NCI-H1930 (cell line): ENCODE measurements at places on chromosomes 4 and X.

- DNase-seq, result no peak
These were observed 18.8 kb downstream of the SRD5A3 start for GRCh38 chr4:55364691-55365344.

DNA sequence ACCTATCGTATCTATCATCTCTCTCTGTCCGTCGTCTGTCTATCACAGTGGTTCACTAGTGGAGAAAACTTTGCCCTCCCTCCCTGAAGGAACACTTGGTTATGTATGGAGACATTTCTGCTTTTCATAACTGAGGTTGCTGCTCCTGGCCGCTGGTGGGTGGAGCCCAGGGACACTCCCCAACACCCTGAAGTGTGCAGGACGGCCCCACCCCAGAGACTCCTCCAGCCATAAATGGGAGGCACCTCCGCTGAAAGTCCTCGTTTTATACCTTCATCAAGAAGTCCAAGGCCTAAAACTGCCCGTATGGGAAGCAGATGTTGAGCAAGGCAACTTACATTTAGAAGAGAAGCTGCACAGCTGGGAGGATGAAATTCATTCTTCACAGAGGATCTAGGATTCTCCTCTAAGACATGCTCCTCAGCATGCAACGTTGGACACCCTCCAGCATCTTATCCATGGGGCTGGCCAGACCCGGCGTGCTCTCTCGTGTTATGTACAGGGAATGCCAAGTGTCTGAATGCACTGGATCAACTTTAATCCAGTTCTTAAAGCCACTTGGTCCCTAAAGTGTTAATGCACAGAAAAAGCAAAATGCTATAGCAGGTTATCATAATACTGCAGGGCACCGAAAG lies 43.5 kb downstream of the PRKX start:
- DNase-seq, result no peak

DNA sequence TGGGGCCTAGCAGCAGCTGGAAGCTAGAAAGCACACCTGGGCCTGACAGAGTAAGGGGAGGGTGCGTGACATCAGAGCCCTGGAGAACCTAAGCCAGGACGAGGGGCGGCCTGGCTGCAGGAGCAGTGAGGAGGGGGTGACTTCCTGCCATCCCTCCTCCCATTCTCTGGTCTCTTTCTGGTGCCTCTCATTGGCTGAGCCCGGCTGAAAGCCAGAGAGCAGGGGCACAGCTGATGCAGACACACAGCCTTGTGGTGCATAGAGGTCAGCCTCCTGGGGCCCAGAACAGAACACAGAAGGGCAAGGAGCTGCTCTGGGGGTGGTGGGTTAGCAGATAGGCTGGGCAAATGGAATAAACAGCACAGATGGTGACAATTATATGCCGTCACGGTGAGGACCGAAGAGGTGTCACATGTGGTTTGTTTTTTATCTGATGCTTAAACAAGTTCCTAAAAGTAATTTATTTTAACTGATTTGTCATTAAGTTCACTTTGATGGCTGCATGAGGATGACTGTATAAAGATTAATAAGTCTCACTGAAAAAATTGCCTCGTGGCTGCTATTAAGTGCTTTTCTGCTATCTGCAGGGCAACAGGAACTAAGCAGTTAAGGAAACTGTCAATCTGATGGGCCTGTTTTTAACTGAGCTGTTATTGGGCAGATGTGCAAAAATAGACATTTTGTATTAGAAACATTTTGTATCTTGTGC lies 102.0 kb downstream of the FNIP2 start:
- DNase-seq, result no peak

- DNase-seq, result no peak
These were observed 13.4 kb upstream of the STK32B start for GRCh38 chr4:5037553-5038551.

- no peak for DNase-seq
These were observed 60.9 kb downstream of the ANAPC4 start for GRCh38 chr4:25437926-25438325.

DNA sequence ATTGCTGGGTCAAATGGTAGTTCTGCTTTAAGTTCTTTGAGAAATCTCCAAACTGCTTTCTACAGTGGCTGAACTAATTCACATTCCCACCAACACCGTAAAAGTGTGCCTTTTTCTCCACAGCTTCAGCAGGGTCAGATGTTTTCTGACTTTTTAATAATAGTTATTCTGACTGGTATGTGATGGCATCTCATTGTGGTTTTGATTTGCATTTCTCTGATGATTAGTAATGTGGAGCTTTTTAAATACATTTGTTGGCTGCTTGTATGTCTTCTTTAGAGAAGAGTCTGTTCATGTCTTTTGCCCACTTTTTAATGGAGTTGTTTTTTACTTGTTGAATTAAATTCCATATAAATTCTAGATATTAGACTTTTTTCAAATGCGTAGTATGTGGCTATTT lies 257.5 kb upstream of the ANKRD50 start:
- no peak for DNase-seq

DNA sequence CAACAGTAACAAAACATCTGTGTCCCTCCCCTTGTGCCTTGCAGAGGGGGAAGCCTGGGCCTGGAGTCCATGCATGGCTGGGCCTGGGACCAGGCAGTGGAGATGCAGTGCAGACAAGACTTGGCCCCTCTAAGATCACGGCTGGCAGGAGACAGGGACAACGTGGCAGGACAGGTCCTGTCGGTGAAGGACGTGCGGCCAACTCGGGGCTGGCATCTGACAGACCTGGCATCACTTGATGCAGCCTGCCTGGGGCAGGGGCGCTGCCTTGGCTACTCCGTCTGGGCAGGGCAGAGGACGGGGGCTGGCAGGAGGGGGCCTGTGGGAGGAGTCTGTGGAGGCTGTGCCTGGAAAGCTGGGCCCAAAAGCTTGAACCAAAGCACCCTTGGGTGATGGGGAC lies 112.1 kb downstream of the CPZ start:
- no peak for DNase-seq

GRCh38 chr4:71241501-71242288 lies 97.1 kb upstream of the SLC4A4 start:
- DNase-seq, result no peak

- no peak for DNase-seq
These were observed 60.1 kb downstream of the GRIA2 start for GRCh38 chr4:157280673-157281072.

DNA sequence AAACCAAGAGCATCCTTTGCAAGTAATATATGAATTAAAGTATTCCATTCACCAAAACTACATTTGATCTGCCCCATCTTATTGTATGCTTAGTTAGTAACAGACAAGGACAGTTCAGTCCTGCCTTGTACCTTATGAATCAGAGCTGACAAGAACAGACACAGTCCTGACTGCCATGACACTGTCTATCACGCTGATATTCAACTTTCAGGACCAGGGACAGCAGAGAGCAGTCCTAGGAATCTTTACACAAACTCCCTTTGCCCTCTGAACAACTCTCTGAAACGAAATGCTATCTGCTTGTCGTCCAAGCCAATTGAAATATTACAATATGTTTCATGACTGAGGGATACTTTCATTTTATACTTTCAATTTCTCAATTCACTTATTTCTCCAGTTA lies 268.6 kb upstream of the VCX start:
- DNase-seq, result no peak

DNA sequence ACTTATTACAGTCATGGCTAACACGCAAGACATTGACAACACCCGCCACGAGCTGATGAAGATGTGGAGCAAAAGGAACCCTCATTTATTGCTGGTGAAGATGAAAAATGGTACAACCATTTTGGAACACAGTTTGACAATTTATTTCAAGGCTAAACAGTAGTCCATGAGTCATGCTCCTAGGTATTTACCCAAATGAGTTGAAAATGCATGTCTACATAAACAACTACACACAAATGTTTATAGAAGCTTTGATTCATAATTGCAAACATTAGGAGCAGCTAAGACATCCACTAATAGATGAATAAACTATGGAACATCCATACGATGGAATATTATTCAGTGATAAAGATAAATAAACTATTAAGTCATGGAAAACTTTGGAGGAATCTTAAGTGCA lies 580.1 kb downstream of the RAPGEF2 start:
- no peak for DNase-seq

GRCh38 chrX:37641859-37642258 lies 43.7 kb upstream of the XK start:
- DNase-seq, result no peak

DNA sequence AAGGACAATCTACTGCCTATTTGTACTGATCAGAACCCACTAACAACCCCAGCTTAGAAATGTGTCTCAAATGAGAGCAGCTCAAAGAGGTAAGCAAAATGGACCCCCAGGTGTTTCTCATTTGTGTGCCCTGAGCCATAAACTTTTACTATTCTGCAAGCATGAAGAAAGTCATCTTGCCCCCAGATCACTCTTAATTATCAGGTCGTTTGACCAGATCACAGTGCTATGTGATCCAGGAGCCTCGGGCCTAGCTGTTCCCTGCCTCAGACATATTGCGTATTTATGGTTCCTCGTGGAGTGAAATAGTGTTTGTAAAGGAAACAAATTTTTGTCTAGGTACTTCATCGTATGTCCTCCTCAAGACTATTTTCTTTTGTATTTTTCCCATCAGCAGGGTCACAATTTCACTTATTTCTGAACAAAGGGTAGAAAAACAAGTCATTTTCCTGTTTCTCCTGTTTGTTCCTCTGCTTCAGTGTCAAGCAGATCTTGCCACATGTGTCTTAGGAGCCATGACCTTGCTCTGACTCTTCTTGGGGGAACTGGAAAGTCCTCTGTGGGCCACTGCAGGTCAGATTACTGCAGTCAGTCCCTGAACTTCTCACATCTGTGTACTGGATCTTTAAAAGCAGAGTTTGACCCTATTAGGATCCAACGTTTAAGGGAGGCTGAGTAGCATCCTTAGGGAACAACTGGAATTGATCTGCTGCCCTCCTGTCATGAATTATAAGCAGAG lies 194.9 kb downstream of the PALLD start:
- no peak for DNase-seq

DNA sequence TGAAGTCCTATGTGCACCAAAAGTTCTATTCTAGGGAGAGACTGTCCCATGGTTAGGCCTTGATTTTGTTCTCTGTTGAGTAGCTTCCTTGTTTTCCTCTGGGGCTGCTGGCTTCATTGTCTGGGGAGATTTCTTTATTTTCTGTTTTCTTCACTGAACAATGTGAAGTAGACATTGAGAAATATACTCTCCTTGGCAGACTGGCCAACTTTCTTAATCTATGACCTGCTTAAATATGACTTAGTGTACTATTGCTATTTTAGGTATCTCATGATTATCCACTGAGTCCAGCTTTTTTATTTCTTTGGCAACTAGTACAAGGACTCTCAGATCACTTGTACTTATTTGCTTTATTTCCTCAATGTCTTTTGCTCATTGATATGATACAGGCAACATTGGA lies 1594.6 kb downstream of the ARAP2 start:
- no peak for DNase-seq

DNA sequence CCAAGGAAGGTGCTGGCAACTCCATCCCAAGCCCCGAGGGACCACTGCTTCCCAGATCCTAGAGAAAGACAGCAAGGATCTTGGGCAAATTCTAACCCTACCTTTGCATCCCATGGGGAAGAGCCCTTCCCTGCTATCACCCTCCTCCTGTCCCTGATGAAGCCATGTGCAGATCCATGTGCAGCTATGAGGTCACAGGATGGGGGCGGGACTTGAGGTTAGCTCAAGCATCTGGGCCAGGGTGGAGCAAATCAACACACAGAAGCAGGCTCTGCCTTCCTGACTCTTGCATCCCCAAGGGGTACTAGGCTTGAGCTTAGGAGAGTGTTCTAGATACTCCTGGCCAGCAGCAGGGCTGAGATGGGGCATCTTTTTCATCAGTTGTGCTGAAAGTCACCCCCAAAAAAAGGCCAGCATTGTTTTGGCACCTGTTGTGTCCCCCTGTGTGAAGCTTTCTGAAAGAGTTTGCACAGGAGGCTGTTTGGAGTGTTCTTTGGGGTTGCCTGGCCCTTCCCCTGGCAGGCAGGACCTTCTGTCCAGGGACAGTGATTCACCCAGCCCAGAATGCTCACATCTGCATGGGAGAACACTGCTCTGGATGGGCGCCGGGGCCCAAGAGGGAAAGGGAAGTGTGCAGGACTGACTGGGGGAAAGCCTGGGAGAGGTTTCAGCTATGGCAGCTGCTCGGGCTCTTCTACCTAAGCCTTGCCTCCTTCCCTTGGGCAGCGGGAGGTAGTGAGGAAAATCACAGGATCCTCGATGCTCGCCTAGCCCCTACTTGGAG lies 50.8 kb downstream of the PRPS1 start:
- no peak for DNase-seq

GRCh38 chrX:19846995-19847790 lies 40.2 kb downstream of the SH3KBP1 start:
- DNase-seq, result no peak

GRCh38 chr4:102678107-102678506 lies 82.7 kb downstream of the MANBA start:
- no peak for DNase-seq

DNA sequence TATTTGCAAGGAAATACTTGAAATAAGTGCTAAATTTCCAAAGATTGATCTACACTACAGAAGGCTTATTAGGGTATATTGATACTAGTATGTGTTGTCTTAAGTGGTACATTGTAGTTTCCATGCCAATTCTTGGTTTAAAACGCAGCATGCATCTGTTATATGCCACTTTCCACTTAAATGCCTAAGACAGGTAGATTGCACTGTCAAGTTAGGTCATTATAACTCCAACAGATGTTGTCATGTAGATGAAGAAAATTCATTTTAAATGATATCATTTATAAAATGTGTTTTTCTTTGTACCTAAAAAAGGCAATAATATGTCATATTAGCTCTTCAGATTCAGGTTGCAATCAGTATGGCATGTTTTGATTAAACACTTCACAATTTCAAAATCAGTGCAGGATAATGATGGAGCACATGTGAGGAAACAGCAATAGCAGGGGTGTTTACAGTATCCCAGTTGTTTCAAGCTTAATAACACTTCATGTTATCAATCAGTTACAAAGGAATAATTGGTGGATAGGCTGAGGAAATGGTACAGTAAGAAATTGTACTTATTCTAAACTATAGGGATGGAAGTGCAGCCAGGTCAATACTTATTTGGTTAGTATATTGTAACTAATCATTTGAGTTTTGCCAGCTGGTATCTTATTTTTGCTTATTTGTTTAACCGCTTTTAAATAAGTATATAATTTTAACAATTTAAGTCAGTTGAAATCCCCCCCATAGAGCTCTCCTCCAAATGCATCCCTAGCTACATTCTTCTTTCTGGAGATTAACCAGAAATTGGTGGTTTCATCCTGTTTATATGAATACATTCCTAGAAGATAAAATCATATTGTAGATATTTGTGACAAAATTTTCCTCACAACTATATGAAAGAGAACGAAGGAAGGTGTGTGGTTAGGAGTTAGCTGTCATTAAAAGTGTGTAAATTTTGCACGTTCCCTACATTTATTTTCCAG lies 454.4 kb upstream of the ATOH1 start:
- DNase-seq, result no peak

- no peak for DNase-seq
These were observed 21.5 kb downstream of the HAND2 start for GRCh38 chr4:173508386-173509035.

GRCh38 chrX:49919617-49920016 lies 2.8 kb upstream of the CLCN5 start:
- DNase-seq, result peak; percentile 2

DNA sequence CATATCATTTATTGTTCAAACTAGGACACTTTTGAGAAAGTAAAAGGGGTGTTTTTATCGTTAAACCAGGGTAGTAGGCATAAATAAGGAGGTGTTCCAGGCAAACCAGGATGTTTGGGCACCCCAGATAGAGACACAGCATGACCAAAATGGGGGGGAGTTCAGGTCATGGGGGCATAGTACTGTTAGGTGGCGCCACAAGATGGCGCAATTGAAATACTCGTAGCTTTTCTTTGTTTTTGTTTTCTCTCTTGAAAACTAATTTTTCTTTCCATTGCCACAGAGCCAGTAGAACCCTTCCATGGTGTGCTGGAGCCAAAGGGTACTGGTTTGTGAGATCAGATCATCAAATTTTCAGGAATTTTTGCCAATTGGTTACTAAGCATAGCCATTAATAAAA lies 283.4 kb downstream of the BCOR start:
- DNase-seq, result no peak
